ENCODE measurements at places on chromosomes 6 and 20. TPM values are rescaled to one million over a fixed set of nuclear protein-coding genes. Genes with fewer than 3 reads are reported as not detected.

The CST1 gene
- not detected for total RNA-seq

The CST4 gene
- total RNA-seq, result not detected

The GSS gene
- 22.9 TPM for total RNA-seq

The DLK2 gene
- total RNA-seq, result not detected

The BTNL2 gene
- total RNA-seq, result not detected

The LRRC1 gene
- total RNA-seq, result 25.3 TPM

The ANGPT4 gene
- 0.19 TPM for total RNA-seq

The BPIFB4 gene
- not detected for total RNA-seq

The RFX6 gene
- total RNA-seq, result not detected

The TMC2 gene
- total RNA-seq, result not detected

DNA sequence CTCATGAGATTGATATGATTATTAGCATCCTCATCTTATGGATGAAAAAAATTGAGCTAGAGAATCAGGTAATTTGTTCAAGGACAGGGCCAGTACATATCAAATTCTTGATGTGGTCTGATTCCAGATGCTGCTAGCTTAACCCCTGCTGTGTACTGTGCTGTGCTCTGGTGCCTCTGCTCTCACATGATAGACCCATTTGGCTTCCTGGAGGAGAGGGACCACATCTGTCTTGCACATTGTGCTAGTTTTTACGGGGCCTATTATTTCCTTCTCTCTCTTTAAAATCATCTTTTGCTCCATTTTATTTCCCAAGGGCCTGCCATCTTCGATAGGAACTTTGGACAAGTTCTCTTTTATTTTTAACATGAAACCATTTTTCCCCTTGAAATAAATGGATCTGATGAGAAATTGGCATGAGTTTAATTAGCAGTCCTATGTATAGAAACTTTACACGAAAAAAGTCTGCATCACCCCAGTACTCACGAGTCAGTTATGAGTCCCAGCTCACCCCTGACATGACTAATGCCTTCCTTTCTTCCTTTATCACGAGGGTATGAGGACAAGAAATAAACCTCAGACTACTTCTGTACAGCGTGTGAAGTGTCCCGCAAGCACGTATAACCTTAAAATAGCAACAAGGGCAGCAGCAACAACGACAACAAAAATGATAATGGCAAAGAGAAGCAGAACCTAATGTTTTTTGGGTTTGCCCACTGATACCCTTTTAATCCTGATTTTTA, 26.5 kb downstream of the CD109 start:
- no peak for DNase-seq

- no peak for DNase-seq
These were observed 110.2 kb downstream of the PHF3 start for GRCh38 chr6:63745784-63746183.

- DNase-seq, result no peak
These were observed 29.1 kb downstream of the ARHGAP40 start for GRCh38 chr20:38630727-38631126.

DNA sequence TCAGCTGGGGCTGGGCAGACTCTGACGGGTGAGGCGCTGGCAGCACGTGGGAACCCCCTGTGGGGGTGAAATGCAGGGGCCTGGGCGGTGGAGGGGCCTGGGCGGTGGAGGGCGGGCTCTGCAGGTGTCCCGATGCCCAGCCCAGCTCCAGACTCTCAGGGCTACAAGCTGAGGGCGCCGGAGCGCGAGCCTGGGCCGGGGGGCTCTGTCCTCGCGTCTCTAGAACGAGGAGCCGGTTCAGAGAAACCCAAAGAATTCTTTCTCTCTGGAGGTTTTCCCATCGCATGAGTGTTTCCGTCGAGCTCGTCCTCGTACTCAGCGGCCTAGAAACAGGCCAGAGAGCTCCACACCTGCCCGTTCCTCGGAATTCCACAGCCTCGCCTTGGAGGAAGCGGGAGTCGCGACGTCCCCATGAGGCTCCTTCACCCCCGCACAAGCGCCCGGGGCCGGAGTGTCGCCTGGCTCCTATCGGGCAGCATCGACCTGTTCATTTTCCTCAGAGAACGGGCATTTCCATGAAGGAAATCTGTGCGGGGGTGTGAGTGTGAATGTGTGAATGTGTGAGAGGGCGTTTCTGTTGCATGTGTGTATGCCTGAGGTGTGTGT, 76.9 kb downstream of the SMOC2 start:
- no peak for DNase-seq

GRCh38 chr6:117595099-117595923, 7.0 kb downstream of the GOPC start:
- DNase-seq, result no peak

DNA sequence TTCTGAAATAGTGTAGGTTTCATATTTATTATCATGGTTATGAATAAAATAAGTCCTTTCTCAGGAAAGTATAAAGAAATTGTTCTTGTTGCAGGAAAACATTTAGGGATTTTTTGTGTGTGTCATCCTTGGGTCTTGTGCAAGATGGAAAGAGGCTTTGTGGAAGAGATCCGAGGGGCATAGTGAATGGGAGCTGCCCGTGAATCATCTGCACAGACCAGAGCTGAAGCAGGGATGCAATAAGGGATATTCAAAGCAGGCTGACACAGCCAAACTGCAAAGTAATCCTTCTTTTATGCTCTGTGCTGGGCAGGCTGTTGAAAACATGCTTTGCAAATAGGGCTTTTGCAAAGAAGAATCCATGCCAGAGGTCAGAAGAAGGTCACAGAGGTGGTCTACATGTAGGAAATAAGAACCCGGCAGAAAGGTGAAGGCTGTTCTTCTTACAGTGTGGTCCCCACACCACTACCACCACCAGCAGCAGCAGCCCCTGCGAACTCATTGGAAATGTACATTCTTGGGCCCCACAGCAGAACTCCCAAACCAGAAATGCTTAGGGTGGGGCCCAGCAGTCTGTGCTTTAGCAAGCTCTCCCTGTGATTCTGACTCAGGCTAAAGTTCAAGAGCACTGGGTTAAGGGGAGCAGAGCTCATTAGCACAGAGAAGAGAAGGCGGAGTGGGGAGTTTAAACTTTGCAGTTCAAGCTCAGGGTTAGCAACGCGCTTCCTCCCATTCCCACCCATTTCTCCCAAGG, 237.6 kb downstream of the QKI start:
- no peak for DNase-seq

DNA sequence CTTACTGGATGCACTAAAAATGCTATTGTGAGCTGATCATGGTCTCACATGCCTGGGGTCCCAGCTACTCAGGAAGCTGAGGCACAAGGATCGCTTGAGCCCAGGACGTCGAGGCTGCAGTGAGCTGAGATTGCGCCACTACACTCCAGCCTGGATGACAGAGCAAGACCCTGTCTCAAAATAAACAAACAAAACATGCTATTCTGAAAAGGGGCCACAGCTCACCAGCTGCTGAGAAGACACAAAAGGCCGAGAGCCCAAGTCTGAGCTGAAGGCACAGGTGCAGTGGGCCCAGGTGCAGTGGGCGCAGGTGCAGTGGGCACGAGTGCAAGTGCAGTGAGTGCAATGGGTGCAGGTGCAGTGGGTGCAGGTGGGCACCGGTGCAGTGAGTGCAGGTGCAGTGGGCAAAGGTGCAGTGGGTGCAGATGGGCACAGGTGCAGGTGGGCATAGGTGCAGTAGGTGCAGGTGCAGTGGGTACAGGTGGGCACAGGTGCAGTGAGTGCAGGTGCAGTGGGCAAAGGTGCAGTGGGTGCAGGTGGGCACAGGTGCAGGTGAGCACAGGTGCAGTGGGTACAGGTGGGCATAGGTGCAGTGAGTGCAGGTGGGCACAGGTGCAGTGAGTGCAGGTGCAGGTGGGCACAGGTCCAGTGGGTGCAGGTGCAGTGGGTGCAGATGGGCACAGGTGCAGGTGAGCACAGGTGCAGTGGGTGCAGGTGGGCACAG, 16.0 kb downstream of the ZBTB46 start:
- DNase-seq, result no peak

DNA sequence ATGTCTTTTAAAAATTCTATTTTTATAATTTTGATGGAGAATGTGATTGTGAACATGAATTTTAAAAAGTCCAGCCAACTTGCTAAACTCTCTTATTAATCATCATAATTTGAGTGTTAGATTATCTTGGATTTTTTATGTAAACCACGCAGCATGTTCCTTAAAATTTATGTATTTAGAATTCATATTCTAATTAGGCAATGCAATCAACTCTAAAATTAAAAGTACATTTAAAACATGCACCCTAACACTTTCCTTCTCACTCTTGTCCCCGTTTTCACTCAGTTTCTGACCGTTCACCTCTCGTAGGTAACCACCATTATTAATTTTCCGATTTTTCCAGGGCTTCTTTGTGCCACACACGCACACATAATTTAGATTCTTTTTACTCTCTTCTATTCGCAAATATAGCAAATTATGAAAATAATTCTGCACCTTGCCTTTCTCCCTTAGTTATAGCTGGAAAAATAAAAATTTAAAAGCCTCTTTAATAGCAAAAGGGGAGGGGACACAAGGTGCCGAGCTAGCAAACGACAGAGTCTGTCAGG, 329 bp upstream of the ZKSCAN3 start:
- DNase-seq, result no peak

DNA sequence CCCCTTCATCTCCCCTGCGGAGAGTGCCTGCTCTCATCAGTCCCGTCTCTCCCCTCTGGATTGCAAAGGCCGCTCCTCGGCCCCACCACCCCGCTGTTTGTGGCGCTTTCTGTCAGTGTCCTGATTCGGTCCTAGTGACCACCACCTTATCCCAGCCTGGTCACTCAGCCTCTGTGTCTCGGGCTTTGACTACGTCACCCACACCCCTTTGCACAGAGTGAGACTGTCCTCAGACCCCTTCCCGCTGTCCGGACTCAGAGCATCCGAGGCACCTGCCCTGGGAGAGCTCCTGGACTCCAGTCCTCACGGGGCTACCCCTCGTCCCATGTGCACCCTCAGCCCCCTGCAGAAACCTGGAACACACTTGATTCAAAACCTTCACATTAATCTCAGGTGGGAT, 380.2 kb downstream of the TAF4 start:
- DNase-seq, result no peak

- DNase-seq, result no peak
These were observed 44.3 kb downstream of the FOXC1 start for GRCh38 chr6:1654054-1654453.

- DNase-seq, result no peak
These were observed 42.3 kb upstream of the GATA5 start for GRCh38 chr20:62517901-62518610.

GRCh38 chr6:79864001-79864400, 83.4 kb downstream of the ELOVL4 start:
- no peak for DNase-seq

GRCh38 chr20:5511930-5512329, 195.2 kb upstream of the PROKR2 start:
- DNase-seq, result no peak

DNA sequence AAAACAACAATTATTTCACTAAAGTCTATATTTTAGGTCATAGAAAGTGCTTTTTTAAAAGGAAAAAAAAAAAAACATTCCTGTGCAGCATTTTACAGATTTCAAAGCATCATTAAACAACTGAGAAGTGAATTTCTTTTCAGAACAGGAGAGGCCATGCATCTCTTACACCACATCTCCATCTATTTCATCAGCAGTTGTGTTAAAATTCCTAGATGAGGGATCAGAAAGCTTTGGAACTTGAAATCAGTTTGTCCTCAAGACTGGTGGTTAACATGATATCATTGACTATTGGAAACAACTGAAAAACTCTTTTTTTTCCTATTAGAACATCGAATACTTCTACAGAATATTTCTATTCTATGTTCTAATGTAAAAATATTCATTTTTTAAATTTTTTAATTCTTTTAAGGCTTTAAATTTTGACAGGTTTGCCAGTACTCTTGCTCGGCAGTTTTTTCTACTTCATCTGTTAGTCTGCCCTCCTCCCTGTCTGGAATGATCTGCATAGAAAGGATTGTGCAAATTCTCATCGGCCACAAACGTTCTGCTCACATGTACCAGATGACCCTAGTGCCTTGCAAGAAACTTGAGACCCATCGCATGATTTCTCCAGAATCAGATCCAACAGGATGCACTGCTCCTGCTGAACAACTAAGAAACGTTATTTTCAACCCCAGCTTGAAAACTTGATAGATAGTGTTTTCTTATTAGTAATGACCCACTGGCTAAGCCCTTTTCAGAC, 411.0 kb upstream of the AGPAT4 start:
- DNase-seq, result no peak

DNA sequence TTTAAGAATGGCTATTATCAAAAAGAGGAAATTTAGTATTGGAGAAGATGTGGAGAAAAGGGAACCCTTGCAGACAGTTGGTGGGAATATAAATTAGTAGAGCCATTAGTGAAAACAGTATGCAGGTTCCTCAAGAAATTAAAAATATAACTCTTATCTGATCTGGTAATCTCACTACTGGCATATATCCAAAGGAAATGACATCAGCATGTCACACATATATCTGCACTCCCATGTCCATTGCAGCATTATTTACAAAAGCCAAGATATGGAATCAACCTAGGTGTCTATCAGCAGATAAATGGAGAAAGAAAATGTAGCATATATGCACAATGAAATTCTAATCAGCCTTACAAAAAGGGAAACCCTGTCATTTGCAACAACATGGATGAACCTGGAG, 2.6 kb downstream of the SIRPG start:
- no peak for DNase-seq

DNA sequence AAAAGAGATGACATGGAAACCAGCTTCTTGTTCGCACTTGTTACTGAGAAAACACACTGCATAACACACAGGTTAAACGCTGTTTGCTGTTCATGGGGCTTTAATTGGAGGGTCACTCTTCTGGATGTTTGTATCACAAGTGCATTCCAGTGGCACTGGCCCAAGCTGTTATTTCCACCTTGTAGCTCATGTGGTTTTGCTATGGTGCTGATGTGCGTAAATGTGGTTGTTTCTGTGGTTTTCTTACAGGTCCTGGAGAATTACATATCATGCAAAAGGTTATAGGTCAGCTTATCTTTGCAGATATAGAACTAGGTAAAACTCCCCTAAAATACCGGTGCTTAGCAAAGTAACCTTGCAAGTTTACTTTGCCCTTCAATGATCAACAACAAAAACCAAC, 89.3 kb upstream of the AHI1 start:
- no peak for DNase-seq

DNA sequence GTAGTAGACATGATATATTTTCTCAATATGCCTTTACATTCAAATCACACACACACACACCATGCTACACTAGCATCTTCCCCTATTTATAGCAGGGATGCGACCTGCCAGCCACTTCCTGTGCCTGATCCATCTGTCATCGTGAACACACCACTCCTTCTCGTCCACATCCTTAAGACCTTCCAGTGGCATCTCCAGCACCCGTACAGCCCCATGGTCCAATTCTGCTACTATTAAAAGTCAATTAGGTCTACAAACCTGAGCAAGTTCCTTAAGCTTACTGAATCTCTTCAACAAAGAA, 54.5 kb downstream of the KIF16B start:
- DNase-seq, result no peak

DNA sequence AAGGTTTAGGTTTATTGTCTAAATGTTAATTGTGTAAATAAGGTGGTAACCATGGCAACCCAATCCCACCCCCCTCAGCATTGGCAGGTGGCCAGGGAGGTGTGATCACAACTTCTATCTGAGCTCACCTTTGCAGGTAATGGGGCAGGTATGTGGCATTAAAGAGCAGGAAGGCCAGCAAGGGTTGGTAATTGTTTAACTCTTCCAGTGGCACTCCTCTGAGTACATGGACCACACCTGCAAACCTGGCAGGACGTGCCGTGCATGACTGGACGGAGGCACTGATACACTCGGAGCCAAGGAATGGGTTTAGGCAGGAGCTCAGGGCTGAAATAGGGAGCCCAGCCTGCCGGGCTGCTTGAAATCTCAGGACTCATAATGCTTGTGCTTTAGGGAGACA, 107.0 kb upstream of the BMP2 start:
- no peak for DNase-seq
